SJSA1 (cell line): ENCODE measurements at places on chromosomes 6 and 20.

- DNase-seq = no peak
- no peaks in the 10 kb centered on the region; the same call in 1 of the 2 replicates for H3K4me1 ChIP-seq
Measured at GRCh38 chr6:157841211-157841840, 18.3 kb downstream of the SNX9 start.

- H3K36me3 ChIP-seq = no peaks in the 10 kb centered on the region
- no peak overlapping the region for H3K4me3 ChIP-seq
- no peaks in the 10 kb centered on the region for H3K27me3 ChIP-seq
Measured at GRCh38 chr6:79466207-79466834, 70.9 kb downstream of the LCA5 start.

DNA sequence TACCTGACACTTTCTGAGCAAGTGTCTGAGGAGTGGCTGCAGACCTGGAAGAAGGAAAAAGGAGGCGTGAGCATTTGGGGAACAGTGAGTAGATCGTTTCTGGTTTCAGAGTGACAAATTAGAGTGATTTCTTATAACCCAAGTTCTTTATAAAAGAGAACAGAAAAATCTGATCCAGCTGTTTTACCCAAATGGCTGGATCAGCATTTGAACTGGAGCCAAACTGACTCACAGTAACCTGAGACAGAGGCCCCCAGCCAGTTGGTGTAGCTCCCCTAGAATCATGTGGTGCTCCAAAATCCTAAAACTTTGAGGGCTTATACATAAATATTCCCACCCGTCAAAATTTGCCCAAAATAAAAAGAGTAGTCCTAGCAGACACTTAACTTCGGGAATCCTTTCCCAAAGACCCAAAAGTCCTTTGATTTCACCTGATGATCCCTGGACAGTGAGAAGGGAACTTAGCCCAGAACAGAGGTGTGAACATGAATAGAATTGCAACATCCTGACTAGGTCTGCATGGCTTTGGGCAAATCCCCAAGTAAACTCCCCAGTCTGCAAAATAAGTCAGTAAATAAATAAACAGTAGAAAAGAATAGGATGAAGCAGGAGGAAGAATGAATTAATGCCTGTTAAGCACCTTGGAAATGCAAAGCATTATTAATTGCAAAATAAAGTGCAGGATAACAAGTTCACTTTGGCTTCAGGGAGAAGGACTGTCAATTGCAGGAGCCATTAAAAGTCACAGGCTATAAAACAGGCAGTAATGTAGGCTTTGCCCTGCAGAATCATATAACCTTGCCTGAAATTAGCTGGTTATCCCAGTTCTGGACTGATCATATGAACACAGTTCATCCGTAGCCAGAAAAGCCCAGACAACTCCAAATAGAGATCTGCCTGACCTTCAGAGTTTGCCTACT, 262.0 kb upstream of the JARID2 start:
- H3K27ac ChIP-seq = no peak overlapping the region
- H3K4me3 ChIP-seq = no peak overlapping the region
- H3K4me1 ChIP-seq = no peaks in the 10 kb centered on the region

DNA sequence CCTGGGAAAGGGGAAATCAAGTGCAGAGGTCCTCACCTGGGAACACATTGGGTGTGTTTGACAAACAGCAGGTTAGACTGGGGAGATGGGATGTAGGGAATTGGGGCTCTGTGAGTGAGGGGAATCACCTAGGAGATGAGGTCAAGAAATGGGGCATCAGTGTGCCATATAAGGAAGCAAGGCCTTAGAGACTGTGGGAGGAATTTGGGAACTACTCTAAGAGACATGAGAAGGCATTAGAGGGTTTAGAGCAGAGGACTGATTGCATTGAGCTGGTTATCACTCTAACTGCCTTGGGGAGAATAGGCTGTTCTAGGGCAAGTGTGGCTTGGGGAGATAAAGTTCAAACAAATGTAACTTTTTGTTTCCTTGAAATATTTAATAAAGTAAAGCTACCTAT, 189.9 kb downstream of the EYA4 start:
- DNase-seq = no peak
- H3K4me3 ChIP-seq = no peak overlapping the region

- H3K36me3 ChIP-seq = peaks cover 33% of the 10 kb centered on the region
- no peaks in the 10 kb centered on the region for H3K27me3 ChIP-seq
- 0 out of 2 replicates have a peak, but pooled peaks cover 6% of the 10 kb centered on the region for H3K4me1 ChIP-seq
- no peak overlapping the region for H3K27ac ChIP-seq
- H3K4me3 ChIP-seq = no peak overlapping the region
- DNase-seq = no peak
Measured at GRCh38 chr6:34292954-34293353, 44.1 kb upstream of the SMIM29 start.

GRCh38 chr20:4088766-4089165, 73.4 kb upstream of the RNF24 start:
- DNase-seq = no peak
- no peaks in the 10 kb centered on the region for H3K36me3 ChIP-seq
- no peaks in the 10 kb centered on the region for H3K27me3 ChIP-seq
- H3K4me1 ChIP-seq = peaks cover 30% of the 10 kb centered on the region
- no peak overlapping the region for H3K4me3 ChIP-seq

- H3K4me1 ChIP-seq = peaks cover 42% of the 10 kb centered on the region
- no peaks in the 10 kb centered on the region for H3K27me3 ChIP-seq
- H3K27ac ChIP-seq = no peak overlapping the region
- no peaks in the 10 kb centered on the region for H3K36me3 ChIP-seq
Measured at GRCh38 chr6:8182902-8183665, 80.7 kb upstream of the EEF1E1 start.

DNA sequence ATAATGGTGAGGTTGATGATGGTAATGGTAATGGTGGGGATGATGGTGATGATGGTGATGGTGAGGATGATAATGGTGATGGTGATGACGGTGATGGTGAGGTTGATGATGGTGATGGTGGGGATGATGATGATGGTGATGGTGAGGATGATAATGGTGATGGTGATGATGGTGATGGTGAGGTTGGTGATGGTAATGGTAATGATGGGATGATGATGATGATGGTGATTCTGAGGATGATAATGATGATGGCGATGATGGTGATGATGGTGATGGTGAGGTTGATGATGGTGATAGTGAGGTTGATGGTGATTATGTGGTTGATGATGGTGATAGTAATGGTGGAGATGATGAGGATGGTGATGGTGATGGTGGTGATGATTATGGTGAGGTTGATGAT, 9.7 kb downstream of the BPI start:
- no peak overlapping the region for H3K4me3 ChIP-seq
- H3K27ac ChIP-seq = no peak overlapping the region
- H3K27me3 ChIP-seq = no peaks in the 10 kb centered on the region
- H3K4me1 ChIP-seq = no peaks in the 10 kb centered on the region
- no peak for DNase-seq
- H3K36me3 ChIP-seq = no peaks in the 10 kb centered on the region

- H3K27me3 ChIP-seq = no peaks in the 10 kb centered on the region
- DNase-seq = no peak
- H3K4me3 ChIP-seq = no peak overlapping the region
- peaks cover 11% of the 10 kb centered on the region for H3K36me3 ChIP-seq
- peaks cover 17% of the 10 kb centered on the region for H3K4me1 ChIP-seq
- H3K27ac ChIP-seq = no peak overlapping the region
Measured at GRCh38 chr20:1338096-1338495, 9.2 kb upstream of the SDCBP2 start.

- no peaks in the 10 kb centered on the region for H3K27me3 ChIP-seq
- no peaks in the 10 kb centered on the region for H3K4me1 ChIP-seq
- DNase-seq = no peak
- H3K27ac ChIP-seq = no peak overlapping the region
Measured at GRCh38 chr20:40046703-40047102, 642.3 kb downstream of the MAFB start.

- H3K4me3 ChIP-seq = no peak overlapping the region
- DNase-seq = no peak
- no peaks in the 10 kb centered on the region for H3K36me3 ChIP-seq
- H3K27ac ChIP-seq = no peak overlapping the region
- no peaks in the 10 kb centered on the region for H3K4me1 ChIP-seq
Measured at GRCh38 chr6:156650896-156651390, 126.2 kb upstream of the ARID1B start.

- H3K36me3 ChIP-seq = no peaks in the 10 kb centered on the region
- DNase-seq = no peak
- H3K4me3 ChIP-seq = no peak overlapping the region
- peaks cover 8% of the 10 kb centered on the region for H3K4me1 ChIP-seq
- no peaks in the 10 kb centered on the region for H3K27me3 ChIP-seq
- no peak overlapping the region for H3K27ac ChIP-seq
Measured at GRCh38 chr6:166676270-166676860, 49.3 kb upstream of the RPS6KA2 start.

DNA sequence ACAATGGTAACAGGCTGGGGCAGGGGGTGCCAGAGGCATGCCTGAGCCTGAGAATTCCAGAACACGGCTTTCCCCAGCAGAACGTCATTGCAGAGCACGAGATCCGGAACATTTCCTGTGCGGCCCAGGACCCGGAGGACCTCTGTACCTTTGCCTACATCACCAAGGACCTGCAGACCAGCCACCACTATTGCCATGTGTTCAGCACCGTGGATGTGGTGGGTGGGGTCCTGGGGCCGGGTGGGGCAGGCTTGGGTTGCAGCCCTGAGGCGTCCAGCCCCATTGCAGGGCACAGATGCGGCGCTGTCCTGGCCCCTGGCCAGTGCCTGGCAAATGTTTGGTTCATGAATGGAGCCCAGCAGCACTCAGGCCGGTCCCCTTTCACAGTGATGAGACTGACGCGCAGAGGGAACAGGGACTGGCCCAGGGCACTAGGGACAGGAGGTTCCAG, 57.1 kb downstream of the TCP11 start:
- peaks cover 15% of the 10 kb centered on the region; the same call in 1 of the 2 replicates for H3K36me3 ChIP-seq
- H3K27ac ChIP-seq = no peak overlapping the region
- no peaks in the 10 kb centered on the region for H3K27me3 ChIP-seq
- H3K4me3 ChIP-seq = no peak overlapping the region
- H3K4me1 ChIP-seq = no peaks in the 10 kb centered on the region
- peak; percentile 36 for DNase-seq

DNA sequence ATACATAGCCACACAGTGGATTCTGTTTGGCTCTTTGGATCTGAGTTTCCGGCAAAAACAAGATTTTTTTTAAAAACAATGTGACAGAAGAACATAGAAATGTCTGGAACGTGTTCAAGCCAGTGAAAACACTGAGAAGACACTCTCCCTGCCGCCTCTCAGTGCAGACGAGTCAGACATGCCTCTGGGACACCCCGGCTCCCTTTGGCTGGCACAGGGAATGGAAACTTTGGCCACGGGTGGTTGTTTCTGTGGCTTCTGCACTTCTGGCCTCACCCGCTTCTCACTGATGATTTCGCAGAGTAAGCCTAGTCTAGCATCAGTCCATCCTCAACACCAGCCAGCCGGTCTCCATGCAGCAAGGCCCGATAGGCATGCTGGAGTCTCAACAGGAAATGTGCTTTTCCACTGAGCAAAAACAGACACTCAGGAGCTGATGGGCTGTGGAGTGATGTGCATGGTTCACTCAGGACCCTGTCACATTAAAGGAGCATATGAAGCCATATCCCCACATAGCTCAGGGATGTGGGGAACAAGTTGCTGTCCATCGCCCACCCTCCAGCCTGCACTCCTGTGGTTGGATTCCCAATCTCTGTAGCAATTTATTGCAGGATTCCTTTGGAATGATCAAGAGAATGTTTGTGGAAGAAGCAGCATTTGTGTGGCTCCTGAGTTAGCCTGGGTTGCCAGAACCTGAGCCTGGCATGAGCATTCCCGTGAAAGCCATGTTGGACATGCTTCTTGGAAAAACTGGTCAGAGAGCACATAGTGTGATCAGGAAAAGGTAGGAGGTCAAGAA, 262.0 kb upstream of the RIN2 start:
- peak overlapping the region; percentile 63 for H3K27ac ChIP-seq
- no peaks in the 10 kb centered on the region for H3K27me3 ChIP-seq
- H3K4me3 ChIP-seq = no peak overlapping the region
- no peaks in the 10 kb centered on the region for H3K36me3 ChIP-seq
- H3K4me1 ChIP-seq = peaks cover 29% of the 10 kb centered on the region

DNA sequence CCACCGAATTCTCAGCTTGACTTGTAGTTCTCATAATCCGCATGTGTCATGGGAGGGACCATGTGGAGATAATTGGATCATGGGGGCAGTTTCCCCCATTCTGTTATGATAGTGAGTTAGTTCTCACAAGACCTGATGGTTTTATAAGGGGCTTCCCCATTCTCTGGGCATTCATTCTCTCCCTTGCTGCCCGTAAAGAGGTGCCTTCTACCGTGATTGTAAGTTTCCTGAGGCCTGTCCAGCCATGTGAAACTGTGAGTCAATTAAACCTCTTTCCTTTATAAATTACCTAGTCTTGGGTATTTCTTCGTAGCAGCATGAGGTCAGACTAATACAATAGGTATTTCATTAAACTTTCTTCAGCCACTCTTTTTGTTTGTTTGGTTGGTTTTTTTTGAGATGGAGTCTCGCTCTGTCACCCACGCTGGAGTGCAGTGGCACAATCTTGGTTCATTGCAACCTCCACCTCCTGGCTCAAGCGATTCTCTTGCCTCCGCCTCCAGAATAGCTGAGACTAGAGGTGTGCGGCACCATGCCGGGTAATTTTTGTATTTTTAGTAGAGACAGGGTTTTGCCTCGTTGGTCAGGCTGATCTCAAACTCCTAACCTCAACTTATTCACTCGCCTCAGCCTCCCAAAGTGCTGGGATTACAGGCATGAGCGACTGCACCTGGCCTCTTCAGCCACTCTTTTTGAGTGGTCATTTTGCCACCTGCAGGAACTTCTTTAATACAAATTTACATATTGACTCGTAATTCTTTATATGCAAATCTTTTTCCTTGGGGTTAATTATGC, 36.3 kb downstream of the GSTA2 start:
- H3K4me3 ChIP-seq = no peak overlapping the region
- H3K27me3 ChIP-seq = no peaks in the 10 kb centered on the region
- H3K4me1 ChIP-seq = no peaks in the 10 kb centered on the region
- no peak for DNase-seq
- H3K36me3 ChIP-seq = no peaks in the 10 kb centered on the region
- no peak overlapping the region for H3K27ac ChIP-seq

GRCh38 chr6:130837067-130837466, 9.9 kb downstream of the SMLR1 start:
- no peaks in the 10 kb centered on the region for H3K4me1 ChIP-seq
- H3K36me3 ChIP-seq = peaks cover 29% of the 10 kb centered on the region
- no peak for DNase-seq

DNA sequence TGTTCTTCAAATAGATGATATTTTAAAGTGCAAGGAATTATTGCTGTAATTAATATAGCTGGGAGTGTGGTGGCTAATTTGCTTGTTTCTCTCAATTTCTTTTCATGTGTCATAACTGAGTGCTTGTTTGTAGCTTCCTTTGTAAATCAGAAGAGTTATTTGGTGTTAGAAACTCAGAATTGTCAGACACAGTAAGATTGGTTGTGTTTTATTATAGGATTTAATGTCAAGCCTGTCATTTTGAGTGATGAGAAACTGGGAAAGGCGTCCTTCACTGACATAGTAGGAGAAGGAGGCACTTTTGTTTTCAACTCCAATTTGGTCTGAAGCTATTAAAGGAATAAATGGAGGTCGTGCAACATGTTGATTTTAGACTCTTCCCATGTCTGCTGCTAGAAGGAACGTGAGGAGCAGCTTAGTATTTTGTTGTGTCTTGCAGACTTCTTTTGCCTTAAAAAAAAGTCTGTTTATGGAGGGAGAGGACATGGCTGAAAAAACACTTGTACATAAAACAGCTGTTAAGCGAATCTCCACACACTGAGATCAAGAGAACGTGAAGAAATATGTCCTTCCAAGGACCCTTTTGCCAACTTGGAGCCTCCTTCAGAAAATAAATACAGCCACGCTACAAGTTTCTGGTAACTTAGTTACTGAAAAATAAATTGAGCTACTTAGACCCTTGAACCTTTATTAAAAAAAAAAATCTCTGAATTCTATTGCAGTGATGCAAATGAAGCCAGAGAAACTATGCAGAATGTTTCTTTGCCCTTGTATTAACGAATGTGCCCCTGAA, 59.5 kb downstream of the BMP6 start:
- no peak for DNase-seq
- 0 out of 2 replicates have a peak, but pooled peaks cover 5% of the 10 kb centered on the region for H3K27me3 ChIP-seq
- H3K36me3 ChIP-seq = no peaks in the 10 kb centered on the region
- H3K4me3 ChIP-seq = no peak overlapping the region
